ENCODE measurements at places on chromosomes 11 and 22. TPM values are rescaled to one million over a fixed set of nuclear protein-coding genes. Genes with fewer than 3 reads are reported as not detected.

The FGF4 gene
- total RNA-seq: not detected

The SLC6A5 gene
- total RNA-seq: not detected

The SLC22A12 gene
- total RNA-seq: not detected

The RIBC2 gene
- 1.0 TPM for total RNA-seq

The ST14 gene
- total RNA-seq: 0.17 TPM

The OR4X1 gene
- total RNA-seq: not detected

The SCN3B gene
- not detected for total RNA-seq

The PRR14L gene
- total RNA-seq: 8.5 TPM

The CHRNA10 gene
- total RNA-seq: 0.34 TPM

The SLC25A45 gene
- 0.67 TPM for total RNA-seq

The MPPED1 gene
- total RNA-seq: not detected

The OR5B21 gene
- not detected for total RNA-seq

The INCENP gene
- 53.6 TPM for total RNA-seq

The PDE2A gene
- 0.17 TPM for total RNA-seq

The OR5D18 gene
- not detected for total RNA-seq

The CFAP300 gene
- total RNA-seq: 3.3 TPM

The SLC16A8 gene
- not detected for total RNA-seq

The TEX12 gene
- not detected for total RNA-seq

The ACTN3 gene
- not detected for total RNA-seq

The ZP1 gene
- total RNA-seq: 0.50 TPM

The OR51B2 gene
- not detected for total RNA-seq

The ARHGAP32 gene
- 2.2 TPM for total RNA-seq

The NUDT8 gene
- total RNA-seq: 25.3 TPM

The CFAP68 gene
- total RNA-seq: 18.5 TPM

The HORMAD2 gene
- not detected for total RNA-seq

The MB gene
- total RNA-seq: not detected

The TBX1 gene
- total RNA-seq: under 0.01 TPM

The NXPE2 gene
- total RNA-seq: not detected

The ABCG4 gene
- 0.34 TPM for total RNA-seq

The C11orf16 gene
- not detected for total RNA-seq
